ENCODE measurements at places on chromosomes 3 and 15.

- no peak for DNase-seq
Observed at GRCh38 chr15:47959617-47960413, 161.0 kb upstream of the SLC24A5 start.

DNA sequence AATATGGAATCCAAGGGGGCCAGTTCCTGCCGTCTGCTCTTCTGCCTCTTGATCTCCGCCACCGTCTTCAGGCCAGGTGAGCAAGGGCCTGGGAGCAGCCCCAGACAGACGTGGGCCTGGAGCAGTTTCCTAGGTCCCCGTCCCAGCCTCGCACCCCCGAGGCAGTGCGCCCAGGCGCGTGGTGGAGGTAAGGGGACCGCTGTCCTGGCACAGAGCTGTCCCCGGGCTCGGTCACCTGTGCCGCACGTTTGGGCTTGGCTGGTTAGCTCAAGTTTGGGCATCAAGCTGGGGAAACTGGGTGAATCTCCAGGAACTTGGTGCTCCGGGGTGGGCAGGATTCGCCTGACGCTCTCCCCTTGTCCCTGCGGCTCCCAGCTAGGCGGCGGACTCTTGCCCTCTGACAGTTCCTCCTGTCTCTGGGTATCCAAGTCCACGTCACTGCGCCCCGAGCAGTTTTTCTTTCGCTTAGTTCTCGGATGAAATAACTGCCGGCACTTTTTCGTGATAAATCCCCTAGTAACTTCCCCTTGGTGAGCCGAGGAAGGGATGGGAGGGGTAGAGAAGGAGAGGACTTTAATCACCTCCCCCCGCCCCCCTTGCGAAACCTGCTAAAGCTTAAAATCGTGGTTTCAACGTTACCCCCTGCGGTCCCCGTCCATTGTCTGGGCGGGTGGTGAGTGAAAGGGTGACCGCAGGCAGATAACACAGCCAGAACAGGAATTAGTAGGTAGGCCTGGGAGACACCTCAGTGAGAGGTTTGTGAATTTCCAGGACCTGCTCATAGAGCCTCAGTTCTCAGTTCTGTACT, 901 bp downstream of the ALCAM start:
- peak; percentile 17 for DNase-seq

- DNase-seq: no peak
Observed at GRCh38 chr3:136928240-136928639, 29.5 kb upstream of the IL20RB start.

DNA sequence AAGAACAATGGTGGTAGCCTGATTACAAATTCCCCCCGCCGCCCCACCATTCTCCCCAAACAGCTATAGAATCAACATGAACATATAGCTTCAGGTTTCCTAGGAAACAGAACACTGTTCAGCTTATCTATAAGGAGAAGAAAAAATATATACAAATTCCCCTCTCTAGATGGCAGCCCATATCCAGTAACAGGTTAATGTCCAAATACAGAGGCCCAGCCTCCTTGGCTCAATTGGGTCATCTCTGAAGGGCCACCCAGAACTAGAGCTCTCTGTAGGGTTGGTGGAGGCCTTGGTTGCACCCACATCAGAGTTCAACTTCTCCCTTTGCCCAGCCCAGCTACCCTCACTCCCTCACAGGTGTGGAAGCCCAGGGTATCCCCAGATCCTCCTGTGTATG, 91.5 kb upstream of the ADAMTS17 start:
- DNase-seq: no peak

- no peak for DNase-seq
Observed at GRCh38 chr15:75597667-75598341, 18.7 kb upstream of the PTPN9 start.
